Neural progenitor cell (in vitro differentiated cells): ENCODE measurements at places on chromosomes 5 and 9.

GRCh38 chr9:105246656-105247173, 2.3 kb downstream of the SLC44A1 start:
- no peak for DNase-seq

DNA sequence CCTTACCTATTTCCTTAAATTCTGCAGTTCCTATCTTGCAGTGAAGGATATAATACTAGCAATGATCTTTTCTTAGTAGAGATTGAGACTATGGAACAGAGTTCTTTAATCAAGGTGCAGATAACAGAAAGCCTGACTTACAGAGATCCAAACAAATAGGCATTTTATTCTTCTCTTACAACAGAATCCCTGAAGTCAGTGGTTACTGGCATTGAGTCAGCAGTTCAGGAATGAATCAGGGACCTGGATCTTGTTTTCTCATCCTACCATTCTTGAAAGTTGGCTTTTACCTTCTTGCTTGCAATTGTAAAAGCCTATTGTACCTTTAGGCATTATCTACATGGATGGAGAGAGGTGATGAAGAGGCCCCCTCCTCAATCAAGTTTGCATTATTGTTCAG, 47.5 kb upstream of the TLE4 start:
- DNase-seq = no peak

- DNase-seq = peak; percentile 29
Measured at GRCh38 chr9:77013932-77014596, 5.4 kb upstream of the FOXB2 start.

DNA sequence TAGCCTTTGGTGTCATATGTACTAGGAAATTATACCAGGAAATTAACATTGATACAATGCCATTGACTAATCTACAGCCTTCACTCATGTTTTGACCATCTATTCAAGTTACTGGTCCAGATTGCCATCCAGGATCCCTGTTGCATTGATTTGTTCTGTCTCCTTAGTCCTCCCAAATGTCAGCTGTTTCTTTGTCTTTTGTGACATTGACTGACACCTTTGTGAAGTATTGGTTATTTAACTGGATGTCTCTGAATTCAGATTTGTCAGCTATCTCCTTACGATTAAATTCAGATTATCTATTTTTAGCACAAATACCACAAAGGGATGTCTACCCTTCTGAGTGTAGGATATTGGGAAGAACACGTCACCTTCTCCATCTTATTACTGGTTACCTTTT, 73.7 kb upstream of the CTNND2 start:
- DNase-seq = no peak

GRCh38 chr9:27429436-27429835, 94.7 kb upstream of the IFNK start:
- DNase-seq = no peak

DNA sequence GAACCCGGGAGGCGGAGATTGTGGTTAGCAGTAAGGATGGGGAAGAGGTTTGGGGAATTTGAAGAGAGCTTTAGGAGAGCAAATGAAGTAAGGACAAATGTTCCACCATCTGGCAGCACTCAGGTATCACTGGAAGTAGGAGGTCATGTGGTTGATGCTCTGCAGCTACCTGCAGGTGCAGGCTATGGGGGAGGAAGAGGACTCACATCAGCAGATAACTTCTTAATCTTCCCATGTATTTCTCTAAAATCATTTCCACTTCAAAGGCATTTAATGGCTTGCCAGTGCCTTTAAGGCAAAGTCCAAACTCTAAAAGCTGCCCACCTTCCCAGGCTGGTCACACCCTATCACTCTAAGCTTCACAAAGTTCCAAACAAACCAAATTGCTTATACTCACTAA, 8.1 kb upstream of the HAVCR1 start:
- DNase-seq = no peak

DNA sequence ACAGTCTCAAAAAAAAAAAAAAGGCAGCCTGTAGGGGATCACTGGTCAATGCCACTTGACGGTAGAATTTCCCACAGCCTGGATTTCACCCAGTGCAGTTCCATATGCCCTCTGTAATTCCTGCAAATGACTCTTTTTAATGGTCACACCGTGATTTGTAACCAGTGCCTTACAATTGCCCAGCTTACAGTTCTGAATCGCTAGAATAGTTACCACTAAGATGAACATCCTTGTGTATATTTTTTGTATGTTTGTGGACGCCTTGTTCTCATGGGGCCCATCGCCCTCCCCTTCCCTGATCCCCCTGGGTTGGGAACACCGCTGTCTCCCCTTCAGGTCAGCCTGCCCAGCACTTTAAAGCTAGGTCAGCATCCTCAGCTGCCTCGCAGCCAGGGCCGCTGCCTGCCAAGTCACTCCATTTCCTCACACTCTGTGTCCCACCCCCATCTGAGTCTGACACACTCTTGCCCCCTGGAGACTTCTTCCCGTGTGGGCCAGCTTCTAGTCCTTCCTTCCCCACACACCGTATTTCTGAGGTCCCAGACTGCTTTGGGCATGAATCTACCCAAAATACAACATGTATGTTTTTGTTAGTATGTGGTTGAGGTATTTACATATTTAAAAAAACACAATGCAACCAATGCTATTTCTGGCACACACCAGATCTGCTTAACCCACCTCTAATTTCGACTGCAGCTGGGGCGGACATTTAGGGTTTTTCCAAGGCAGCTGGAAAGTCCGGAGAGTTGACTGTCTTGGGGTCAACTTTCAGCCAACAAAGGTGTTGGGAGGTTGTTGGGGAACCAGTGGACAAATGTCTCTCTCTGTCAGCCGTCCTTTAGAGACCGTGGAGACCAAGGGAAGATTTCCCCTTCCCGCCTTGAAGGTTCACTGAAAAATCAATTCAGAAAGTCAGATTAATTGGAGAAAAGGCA, 120.5 kb upstream of the NEK6 start:
- no peak for DNase-seq

- DNase-seq = no peak
Measured at GRCh38 chr9:134961331-134962064, 43.8 kb upstream of the FCN1 start.

DNA sequence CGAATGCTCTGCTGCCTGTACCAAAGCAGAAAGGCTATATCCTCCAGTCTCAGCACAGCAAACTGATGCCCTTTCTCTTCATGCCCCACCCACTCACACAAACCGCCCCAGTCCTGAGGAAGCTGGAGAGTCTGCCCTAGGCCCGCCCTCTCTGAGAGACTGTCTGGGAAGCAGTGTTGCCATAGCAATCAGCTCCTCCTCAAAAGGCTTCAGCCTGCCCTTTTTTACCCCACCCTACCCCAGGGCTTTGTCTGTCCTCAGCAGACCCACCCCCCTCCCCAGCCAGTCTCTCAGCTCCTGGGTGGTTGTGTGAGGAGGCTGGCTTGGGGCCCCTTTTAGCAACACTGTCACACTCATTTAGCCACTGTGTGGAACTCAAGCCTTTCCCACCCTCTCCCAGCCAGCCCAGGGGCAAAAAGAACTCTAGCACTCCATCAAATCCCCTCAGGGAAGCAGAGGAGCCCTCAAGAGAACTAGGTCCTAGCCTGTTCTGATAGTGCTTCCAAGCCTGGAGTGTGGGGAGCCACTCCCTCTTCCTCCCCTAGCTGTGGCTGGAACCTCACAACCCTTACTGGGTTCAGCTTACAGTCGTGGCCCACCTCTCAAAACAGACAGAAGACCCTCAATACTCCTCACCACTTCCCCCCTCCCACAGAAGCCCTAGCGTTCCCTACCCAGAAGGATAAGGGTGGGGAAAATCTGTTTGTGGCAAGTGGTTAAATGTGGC, 1.4 kb downstream of the ATOSB start:
- peak; percentile 98 for DNase-seq

GRCh38 chr5:122126756-122127321, 2.5 kb upstream of the ZNF474 start:
- DNase-seq = peak; percentile 7

- DNase-seq = peak; percentile 77
Measured at GRCh38 chr5:95822043-95822541, 434 bp downstream of the GLRX start.
